Iris pigment epithelial cell (primary cell): ENCODE measurements at places on chromosomes 2 and 18.

GRCh38 chr18:70430501-70431173, 141.8 kb downstream of the SOCS6 start:
- no peak for DNase-seq

GRCh38 chr2:232982926-232983668, 30.0 kb downstream of the NGEF start:
- no peak for DNase-seq

GRCh38 chr2:29377788-29378187, 262.6 kb downstream of the CLIP4 start:
- DNase-seq, result no peak

DNA sequence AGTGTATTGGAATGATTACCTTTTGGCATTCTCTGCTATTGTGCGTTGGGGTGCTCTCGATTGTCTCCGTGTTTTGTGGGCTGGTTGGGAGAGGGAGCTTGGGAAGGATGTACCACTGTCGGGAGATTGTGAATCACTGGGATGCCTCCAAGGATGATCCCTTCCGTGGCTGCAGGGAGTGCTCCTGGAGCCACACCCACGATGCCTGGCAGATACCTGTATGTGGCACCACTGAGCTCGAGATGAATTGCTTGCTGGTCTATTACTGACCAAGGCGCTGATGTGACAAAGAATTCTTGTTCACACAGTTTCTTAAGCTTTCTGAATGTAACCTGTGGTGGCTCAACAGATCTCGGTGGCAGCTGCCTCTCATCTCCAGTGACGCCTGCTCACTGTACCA, 159.7 kb upstream of the LHCGR start:
- DNase-seq, result no peak

GRCh38 chr18:371609-371982, 103.7 kb upstream of the THOC1 start:
- DNase-seq, result no peak

DNA sequence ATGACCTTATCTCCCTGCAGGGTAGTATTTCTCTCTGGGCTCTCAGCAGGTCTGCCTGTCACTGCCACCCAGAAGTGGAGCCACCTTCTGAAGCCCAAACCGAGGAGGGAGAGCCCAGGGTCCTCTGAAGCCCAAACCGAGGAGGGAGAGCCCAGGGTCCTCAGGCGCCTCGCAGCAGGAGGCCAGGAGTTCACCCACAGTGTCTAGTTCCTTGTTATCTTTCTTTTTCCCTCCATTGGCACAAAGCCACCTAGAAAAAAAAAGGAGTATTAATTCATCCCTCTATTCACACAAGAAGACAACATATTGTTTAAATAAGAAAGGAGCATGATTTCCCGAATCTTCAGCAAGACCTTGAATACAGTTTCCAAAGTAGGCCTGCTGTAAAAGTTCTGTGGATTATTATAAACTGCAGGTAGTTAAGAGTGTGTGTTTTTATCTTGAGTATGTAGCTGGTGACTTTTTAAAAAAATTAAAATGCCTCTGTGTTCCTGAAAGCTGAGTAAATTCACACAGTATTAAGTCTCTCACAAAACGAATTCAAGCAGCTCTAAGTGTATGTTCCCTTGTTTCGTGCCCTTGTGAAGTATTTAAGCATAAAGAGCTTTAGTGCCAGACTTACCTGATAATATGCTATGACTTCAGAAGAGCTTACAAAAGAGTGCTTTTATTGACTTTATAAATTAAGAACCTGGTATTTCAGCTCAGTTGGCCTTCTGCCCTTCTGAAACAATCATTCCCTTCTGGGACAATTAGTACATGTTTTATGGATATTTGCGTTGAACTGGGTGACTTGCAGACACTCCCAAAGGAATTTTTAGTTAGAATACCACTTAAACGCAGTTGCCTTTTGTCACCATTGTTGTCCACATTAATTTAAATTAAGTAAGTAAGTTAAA, 11.7 kb upstream of the GRHL1 start:
- no peak for DNase-seq

- DNase-seq, result no peak
Measured at GRCh38 chr2:146870691-146871090, 974.1 kb upstream of the ACVR2A start.

- no peak for DNase-seq
Measured at GRCh38 chr2:130936451-130936850, 99.7 kb downstream of the ARHGEF4 start.

DNA sequence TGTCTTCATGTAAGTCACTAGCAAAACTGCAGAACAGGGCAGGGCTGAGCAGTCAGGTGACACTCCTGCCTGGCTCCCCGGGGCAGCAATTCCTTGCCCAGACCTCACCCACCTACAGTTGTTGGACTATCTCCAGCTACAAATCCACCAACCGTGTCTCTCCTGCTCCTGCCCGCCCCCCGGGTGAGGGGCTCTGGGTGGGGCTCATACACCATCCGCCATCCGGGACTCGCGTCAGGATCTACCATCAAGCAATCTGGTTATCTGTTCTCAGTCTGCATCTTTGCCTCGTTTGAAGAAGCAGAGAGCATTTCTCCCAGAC, 13.5 kb upstream of the GLI2 start:
- no peak for DNase-seq

- peak; percentile 89 for DNase-seq
Measured at GRCh38 chr18:68427951-68428401, 286.9 kb downstream of the TMX3 start.

GRCh38 chr2:227390468-227391256, 2.9 kb upstream of the SCYGR1 start:
- DNase-seq, result no peak

DNA sequence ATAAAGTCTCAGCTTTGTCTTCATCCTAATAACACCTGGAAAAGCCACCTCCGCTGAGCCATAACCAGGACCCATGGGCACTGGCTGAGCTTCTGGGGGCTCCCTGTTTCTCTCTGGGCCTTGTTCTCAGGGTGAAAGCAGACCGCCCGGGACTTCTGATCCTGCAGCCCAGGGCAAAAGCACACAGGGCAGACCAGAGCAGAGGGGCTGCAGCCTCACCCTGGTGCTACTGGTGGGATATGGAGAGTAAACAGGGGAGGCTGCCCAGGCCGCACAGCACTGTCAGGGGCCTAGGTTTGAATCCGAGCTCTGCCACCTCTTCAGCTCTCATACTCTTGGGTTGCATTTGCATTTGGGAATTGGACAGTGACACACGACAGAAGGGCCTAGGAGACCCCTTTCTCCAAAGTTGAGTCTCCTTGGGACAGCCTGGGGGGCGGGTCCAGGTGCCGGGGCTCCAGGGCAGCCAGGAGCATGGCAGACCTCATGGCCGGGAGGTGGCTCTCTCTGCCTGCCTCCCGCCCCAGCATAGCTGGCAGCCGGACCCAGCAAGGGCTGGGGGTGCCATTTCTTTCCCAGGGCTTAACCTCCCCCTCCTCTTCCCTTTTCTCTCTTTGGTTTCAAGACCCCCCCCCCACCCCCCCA, 164.9 kb downstream of the INHBB start:
- DNase-seq, result no peak

- DNase-seq, result no peak
Measured at GRCh38 chr18:13534631-13535030, 191.7 kb downstream of the FAM210A start.

GRCh38 chr18:23238651-23239349, 103.5 kb downstream of the CABLES1 start:
- peak; percentile 71 for DNase-seq

GRCh38 chr2:227933884-227934283, 62.5 kb downstream of the DAW1 start:
- no peak for DNase-seq

GRCh38 chr2:154455866-154456265, 242.6 kb upstream of the KCNJ3 start:
- DNase-seq, result peak; percentile 8
